HuH-7 (cell line): ENCODE measurements at places on chromosomes 4 and X.

- no peak for DNase-seq
Observed at GRCh38 chrX:30874851-30875250, 14.2 kb downstream of the TAB3 start.

DNA sequence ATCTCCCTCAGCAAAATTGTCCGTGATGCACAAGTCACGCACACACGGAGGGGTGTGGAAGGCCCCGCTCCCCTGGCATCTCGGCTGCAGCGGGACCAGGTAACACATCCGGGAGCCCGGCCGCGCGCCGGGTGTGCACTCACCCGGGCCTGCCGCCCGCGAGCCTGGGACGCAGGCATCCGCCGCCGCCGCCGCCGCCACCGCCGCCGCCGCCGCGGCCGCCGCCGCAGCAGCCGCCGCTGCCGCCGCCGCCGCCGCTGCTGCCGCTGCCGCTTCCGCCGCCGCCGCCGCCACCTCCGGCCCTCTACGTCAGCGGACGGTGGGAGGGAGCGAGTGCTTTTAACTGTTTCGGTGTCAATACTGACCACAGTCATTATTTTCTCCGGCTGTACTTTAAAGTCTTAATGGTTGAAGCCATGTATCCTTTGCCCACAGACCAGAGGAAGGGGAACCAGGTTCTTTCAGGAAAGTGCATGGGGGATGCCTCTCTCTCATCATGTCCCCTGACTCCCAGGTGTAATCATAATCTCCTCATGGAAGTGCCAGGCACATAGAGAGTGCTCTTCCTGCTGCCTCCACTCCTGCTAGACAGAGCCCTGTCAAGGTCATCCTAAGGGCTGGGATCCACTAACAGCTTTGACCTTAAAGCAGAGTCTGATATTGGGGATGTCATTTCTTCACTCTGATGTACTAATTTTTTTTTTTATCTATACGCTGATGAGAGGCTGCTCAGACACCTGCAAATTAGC, 38.0 kb downstream of the MAGEE2 start:
- peak; percentile 7 for DNase-seq

- no peak for DNase-seq
Observed at GRCh38 chr4:88223516-88223915, 60.8 kb downstream of the PPM1K start.

DNA sequence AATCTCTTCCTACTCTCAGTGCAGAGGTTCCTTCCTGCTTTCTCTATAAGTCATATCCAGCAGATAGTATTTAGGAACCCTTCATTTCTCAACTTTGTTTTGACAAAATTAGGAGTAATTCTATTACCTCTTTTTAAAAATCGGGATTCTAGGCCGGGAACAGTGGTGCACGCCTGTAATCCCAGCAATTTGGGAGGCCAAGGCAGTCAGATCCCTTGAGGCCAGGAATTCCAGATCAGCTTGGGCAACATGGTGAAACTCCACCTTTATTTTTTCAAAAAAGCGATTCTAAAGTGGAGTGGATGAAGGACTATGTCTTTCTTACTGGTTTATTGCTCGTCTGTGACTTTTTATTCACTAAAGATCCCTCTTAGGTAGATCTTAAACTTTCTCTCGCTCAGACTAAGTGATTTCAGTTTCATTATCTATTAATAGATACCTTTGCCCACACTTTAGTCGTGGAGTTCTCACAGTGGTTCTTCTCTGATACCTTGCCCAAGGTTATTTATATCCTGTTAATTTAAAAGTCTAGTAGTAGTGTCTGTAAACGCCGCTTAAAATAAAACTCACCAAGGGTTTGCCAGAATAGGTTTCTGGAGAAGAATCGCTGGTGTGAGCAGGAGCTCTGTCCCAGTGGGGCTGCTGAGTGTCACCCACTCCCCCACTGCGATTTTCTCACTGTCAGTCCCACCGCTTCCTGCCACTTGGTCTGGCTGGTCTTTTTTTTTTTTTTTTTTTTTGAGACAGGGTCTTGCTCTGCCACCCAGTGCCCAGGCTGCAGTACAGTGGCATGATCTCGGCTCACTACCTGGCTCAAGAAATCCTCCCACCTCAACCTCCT, 27.0 kb upstream of the TMEM131L start:
- DNase-seq, result no peak

GRCh38 chr4:25441519-25442117, 64.6 kb downstream of the ANAPC4 start:
- DNase-seq, result peak; percentile 85

DNA sequence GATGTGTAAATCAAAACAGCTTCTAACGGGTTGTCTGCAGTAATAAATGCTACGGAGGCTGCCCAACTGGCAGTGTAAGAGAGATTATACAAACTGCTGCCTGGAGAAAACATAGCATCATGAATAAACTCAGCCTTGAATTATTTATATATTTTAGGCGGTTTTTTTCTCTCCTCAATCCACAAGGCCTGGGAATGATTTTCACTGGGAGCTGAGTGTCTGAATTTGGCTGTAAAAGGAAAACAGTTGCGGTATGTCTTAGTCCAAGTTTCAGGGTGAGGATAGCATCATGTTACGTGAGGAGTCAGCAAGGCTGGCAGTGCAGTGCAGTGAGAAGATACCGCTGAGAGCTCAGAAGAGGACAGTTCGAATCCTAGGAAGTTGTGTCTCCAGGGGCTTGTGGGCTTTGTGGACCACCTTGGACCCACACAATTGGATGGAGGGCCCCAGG, 291.5 kb upstream of the BOD1L1 start:
- no peak for DNase-seq

DNA sequence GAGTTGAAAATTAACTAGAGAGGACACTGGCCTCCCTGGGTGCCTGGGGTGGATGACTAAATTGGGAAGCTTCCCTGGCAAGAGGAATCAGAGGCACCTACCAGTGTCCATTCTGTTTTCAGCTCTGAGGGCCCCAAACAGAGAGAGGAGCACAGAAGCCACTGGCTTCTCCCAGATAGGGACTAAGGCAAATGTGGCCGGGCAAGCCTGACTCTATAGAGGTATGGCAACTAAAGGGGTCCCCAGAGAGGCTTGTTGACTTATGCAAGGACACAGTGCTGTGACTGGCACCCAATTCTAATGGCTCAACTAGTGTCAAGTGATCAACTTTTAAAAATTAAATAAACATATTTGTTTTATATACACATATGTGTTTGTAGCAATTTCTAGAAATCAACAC, 17.2 kb downstream of the TRPC3 start:
- DNase-seq, result no peak

- no peak for DNase-seq
Observed at GRCh38 chr4:48813964-48814363, 16.9 kb upstream of the OCIAD1 start.

GRCh38 chr4:55378617-55379467, 16.9 kb upstream of the TMEM165 start:
- no peak for DNase-seq
